Renal pelvis (tissue), 12 donors: ENCODE measurements at places on chromosomes 3 and 15.

- DNase-seq = no peak
Observed at GRCh38 chr3:15266510-15267376, 60.7 kb downstream of the CAPN7 start.

GRCh38 chr15:65326117-65326526 is 21.6 kb downstream of the RNU5B-1 start:
- DNase-seq = no peak

DNA sequence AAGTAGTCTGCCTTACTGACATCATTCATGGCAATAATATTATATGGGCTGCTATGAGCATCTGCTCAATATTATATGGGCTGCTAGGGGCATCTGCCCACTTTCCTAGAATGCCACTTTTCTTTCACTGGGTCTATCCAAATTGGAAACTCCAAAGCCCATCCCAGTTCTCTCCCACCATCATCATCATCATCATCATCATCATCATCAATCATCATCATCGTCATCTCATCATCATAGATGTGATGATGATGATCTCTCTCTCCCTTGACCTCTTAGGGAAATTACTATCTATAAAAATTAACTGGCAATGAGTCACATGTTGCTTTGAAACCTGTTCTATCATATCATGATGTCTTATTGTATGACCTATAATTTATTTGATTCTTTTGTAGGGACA is 222.0 kb downstream of the TJP1 start:
- no peak for DNase-seq

- DNase-seq = no peak
Observed at GRCh38 chr3:12886106-12886679, 44.8 kb upstream of the RPL32 start.

DNA sequence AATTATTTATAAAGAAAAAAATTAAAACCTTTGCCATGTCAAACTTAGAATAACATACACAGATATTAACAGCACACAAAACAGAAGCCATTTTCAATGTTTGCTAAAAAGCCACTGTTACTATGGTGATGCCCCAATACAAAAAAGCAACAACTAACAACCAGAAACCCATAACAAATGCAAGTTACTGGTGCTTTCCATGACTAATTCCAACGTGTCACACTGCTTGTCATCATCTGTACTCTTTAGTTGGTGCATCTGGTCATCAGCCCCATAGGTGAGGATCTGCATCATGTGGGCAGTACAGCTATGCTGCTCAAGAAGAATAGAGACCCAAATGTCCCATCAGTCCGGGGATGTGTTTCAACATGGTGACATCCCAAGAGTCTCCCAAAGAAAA is 52.8 kb downstream of the ATP8B4 start:
- no peak for DNase-seq

GRCh38 chr3:158354713-158355112 is 216.3 kb upstream of the MLF1 start:
- no peak for DNase-seq

DNA sequence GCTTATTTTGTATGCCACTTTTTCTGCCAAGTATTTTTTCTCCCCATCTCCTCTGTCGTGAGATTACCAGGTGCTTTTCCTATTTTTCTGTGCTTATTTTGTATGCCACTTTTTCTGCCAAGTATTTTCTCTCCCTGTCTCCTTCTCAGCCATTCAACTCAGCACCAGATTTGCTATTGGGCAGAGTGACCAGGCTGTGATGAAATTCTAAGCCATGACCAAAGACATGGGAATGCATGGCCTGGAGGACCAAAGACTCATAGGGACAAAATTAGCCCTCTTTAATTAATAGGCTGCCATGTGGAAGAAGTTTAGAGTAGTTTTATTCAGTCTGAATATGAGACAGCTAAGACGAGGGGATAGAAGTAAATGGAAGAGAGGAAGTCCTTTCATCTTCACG is 257.4 kb downstream of the SQOR start:
- no peak for DNase-seq

DNA sequence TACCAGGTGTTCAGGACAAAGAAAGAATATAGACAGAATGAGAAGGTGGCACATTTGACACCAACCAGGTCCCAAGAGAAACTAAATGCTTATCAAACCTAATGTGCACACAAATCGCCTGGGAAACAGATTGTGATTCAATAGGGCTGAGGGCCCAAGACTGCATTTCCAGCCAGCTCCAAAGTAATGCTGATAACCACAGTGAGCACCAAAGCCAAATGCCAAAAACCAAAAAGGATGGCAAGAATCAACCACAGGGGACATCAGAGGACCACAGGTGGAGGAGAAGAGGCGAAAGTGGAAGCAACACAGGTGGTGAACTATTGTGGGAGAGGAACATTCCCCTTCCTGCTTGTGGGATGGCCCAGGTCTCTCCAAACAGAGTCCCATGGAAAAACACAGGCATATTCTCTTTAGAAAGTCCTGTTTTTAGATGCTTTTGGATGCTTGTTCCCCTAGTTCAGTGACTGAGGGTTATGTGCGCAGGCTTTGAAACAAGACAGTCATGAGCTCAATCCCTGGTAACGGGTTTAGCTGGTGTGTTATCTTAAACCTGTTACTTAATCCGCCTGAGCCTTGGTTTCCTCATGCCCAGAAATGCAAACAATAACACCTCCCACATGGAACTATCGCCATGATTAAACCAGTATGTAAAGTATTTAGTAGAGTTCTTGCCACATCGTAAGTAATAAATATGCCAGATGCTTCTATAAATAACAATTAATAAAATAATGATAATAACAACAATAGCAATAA is 241.7 kb downstream of the ATP8B4 start:
- no peak for DNase-seq

DNA sequence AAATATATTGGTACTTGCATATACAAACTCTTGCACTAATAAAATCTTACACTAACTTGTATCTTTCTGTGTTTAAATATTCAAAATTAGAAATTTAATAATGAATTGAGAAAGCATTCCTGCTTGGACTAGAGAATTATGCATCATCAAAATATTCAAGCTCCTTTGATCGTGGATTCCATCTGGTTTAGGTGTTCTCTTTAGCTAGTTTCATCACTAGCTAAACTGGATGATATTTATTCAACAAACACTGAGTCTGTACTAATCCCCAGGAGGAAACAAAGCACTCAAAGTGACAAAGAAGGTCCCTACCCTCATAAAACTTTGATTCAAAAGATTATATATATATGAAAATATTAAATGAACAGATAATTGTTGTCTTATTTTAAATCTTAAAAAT is 1360.9 kb upstream of the ALCAM start:
- DNase-seq = no peak

DNA sequence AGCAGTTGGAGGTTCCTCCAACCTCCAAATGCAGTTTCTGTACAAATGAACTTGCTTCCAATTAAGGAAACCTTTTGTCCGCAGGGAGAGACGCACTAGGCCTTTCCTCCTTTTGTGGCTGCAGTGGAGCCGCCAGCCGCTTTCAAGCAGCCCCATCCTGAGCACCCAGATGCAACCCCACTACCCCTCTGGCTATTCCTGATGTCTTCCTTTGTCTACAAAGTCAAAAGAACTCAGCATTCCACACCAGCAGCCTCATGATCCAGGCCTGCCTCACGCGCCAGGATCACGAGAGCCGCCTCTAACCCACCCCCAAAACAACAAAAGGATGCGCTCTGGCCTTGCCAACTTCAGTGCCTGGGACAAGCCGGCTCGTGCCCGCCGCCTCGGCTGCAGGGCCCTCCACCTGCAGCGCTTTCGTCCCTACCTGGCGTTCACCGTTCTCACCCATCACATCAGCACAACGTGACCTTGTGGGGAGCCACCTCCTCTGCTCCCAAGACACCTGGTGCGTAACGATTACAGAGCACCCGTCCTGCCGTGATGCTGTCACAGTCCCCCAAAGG is 48.2 kb upstream of the MUC4 start:
- no peak for DNase-seq

DNA sequence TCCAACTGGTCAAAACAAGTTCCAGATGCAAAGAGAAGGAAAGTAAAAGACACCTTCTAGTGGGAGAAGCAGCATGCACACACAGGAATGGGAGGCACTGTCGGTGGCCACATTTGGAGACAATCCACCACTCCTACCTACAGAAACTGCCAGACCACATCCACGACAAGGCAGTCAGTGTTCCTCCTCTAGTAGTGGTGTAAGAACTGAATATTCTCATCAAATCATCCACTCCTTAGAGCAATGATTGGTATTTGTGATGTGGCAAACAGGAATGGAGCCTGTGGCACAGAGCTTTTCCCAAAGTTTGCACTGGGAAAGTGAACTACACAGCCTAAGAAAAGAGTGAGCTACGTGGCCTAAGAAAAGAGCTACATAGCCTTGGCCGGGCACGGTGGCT is 5.1 kb upstream of the SPINT1 start:
- DNase-seq = no peak

DNA sequence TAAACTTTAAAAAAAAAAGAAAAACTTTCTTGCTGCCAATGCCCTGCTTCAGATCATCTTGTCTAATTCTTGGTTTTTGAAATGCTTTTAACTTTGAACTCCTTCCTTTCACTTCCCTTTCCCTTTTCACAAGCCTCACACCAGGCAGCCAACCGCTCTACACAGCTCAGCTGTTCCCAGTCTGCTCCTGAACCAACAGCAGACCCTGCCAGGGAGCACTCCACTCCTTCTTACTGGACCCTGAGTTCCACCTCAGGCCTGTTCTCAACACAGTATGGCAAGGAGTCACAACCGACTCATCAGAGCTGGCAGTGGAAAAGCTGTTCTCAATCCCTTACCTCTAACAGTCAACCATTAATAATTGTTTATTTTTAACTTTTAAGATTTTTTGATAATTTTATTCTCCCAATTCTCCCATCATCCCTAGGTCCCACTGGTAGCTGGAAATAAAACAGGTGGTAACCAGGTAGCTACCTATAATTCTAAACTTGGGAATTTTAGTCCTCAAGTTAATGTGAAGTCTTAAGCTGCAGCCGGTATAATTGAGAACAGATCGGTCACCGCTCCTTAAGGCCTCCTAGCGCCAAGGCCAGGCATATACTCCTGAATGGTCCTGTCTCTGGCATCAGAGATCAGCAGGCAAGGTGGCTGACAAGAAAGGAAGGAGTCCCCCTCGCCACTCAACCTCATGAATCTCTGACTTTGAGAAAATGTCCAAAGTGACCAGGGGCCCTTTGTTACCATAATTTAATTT is 43.9 kb downstream of the BOC start:
- DNase-seq = no peak

GRCh38 chr3:127894481-127894880 is 20.6 kb upstream of the KBTBD12 start:
- no peak for DNase-seq

GRCh38 chr15:94130504-94130903 is 100.9 kb upstream of the MCTP2 start:
- no peak for DNase-seq

DNA sequence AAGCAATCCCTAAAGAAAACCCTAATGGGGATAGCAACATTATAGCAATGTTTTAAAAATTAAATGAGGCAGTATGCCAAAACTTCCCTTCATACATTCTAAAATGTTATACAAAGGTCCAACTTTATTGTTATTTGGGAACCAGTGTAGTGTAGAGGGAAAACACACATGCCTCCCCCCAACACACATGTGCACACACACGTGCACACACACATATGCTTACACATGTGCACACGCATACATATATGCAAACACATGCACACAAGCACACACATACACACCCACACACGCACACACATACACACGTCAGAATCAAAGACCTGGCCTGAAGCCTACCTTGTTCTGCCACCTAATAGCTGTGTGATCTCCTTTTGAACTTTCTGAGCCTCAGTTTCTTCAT is 83.3 kb downstream of the SCN11A start:
- DNase-seq = no peak

DNA sequence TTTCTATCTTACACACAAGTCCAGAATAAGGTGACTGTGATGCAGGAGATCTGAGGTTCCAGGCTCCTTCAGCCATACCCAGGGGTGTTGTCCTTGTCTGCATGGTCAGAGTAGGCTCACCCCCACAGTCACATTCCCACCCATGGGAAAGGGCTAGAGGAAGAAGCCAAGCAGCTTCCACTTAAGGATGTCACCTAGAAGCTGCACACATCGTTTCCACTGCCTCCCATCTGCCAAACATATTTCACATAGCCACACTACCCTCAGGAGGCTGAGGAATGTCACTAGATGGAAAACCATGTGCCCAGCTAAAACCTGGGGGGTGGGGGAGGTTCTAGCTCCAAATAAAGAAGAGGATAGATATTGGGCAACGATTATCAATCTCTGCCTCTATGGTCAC is 58.1 kb downstream of the TMEM39A start:
- DNase-seq = no peak

DNA sequence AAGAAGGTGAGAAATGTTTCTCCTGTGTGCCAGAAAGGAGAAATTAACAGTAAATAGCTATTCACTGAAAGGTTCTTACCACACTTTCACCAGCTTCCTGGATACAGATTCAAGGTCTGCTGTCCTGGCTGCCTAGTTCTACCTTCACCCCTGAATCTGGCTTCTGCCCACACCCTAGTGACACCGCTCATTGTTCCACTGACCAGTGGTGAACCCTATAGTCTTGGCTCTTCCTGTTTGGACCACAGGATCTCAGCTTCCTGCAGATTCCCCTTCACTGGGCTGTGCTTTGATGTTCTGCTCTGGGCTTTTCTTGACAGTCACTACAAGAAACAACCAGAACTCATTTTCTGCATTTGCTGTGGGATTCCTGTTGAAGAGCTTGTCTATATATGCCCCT is 250.0 kb downstream of the XXYLT1 start:
- DNase-seq = no peak

GRCh38 chr3:60142009-60142408 is 1092.2 kb upstream of the CFAP20DC start:
- peak; percentile 39 for DNase-seq

DNA sequence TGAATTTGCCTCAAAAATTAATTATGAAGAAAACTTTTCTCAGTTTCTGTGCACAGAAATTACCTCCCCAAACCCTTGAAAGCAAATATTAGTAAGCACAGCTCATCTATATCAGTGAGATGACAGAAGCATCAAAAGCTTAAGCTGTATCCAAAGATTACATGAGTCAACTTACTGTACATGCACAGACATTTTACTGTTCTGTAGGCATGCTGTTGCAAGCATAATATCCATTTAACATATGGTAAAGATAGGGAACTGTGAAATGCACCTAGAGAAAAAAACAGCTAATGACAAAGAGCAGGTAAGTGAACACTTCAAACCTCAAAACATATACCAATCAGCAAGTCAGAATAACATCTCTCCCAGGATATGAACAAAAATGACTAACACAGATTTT is 20.9 kb downstream of the SHOX2 start:
- DNase-seq = no peak

GRCh38 chr3:141385406-141386125 is 17.3 kb downstream of the ZBTB38 start:
- DNase-seq = no peak
